ENCODE measurements at places on chromosomes 1 and 21. TPM values are rescaled to one million over a fixed set of nuclear protein-coding genes. Genes with fewer than 3 reads are reported as not detected.

GRCh38 chr1:17569200-17570139 lies 30.0 kb downstream of the ARHGEF10L start:
- H3K4me3 ChIP-seq = no peak overlapping the region
- no peak for DNase-seq
- H3K27ac ChIP-seq = no peak overlapping the region
- peaks cover 10% of the 10 kb centered on the region for H3K27me3 ChIP-seq

DNA sequence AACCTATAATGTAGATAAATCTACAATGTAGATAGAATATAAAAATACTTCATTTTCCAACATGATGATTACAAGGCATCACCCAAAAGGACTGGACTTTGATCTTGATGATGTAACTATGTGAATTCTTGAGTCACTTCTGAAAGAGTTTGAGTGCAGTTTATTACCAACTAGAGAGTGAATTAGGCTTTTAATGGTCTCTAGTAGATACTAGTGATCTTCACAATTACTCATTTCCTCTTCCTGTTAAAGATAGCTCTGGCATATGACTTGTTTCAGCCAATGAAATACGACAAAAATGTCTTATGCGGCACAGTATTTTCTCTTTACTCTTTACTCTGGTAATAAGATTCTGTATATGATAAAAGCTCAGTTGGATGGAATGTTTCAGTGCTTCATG lies 1588.1 kb upstream of the B3GALT2 start:
- H3K4me1 ChIP-seq = no peaks in the 10 kb centered on the region
- H3K27ac ChIP-seq = no peak overlapping the region
- no peaks in the 10 kb centered on the region for H3K36me3 ChIP-seq
- no peaks in the 10 kb centered on the region for H3K27me3 ChIP-seq

DNA sequence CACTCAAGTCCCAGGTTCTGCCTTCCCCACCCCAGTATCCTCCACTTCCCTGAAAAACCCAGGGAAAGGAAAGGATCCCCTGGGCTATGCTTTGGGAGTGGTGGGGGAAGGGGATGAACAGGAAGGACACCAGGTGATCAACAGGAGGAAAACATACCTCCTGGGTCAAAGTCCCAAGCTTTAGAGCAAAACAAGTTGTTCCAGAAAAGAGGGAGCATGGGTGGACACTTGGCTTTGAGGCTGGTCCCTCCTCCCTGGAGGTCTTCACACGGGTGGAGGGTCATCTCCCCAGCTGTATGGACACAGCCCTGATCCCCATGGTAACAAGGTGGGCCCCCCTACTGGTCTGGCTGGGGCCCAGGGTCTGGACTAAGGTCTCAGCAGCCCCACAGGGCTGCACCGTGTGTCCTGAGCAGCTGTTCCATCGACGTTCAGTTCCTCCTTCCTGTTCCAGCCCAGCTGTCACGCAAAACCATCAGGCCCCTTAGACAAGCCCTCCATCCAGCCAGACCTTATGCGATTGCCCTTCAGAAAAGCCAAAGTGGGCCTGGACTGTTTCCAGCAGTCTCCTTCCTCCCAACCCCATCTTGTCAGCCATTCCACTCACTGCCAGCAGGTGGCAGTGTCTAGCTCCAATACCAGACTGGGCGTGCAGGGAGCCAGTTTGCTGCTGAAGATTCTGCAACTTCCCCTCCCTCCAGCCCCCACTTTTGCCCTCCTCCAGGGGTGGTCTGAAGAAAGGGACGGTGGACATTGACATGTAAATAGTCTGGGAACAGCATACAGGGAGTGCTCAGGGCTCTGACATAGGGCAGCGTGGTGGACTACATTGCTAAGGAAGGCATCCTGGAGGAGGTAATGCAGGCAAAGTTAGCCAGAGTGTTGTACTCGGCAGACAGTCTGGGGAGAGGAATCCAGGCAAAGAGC lies 2.9 kb upstream of the PDZK1IP1 start:
- DNase-seq = peak; percentile 61
- no peak overlapping the region for H3K4me3 ChIP-seq
- no peak overlapping the region for H3K27ac ChIP-seq
- H3K4me1 ChIP-seq = no peaks in the 10 kb centered on the region

- no peak overlapping the region for H3K4me3 ChIP-seq
- no peaks in the 10 kb centered on the region for H3K4me1 ChIP-seq
These were observed 86.4 kb downstream of the WDR64 start for GRCh38 chr1:241738284-241739078.

GRCh38 chr1:49106445-49106844 lies 329.8 kb upstream of the BEND5 start:
- no peaks in the 10 kb centered on the region for H3K4me1 ChIP-seq
- DNase-seq = no peak
- no peaks in the 10 kb centered on the region for H3K36me3 ChIP-seq
- no peak overlapping the region for H3K27ac ChIP-seq
- H3K4me3 ChIP-seq = no peak overlapping the region

DNA sequence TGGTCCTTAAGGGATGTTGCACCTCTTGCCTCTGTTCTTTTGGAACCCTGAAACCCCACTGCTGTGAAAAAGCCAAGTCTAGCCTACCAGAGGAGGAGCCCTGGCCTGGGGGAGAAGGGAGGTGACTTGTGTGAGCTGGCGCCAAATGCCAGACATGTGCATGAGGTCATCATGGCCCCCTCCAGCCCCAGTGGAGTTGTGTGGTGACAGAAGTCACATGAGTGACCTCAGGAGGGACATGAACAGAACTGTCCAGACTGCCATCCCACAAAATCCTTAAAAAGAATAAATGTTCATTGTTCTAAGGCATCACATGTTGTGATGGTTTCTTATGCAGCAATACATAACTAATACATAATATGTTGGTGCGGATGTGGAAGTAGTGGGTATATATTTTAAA lies 10.8 kb downstream of the HHAT start:
- no peak overlapping the region for H3K4me3 ChIP-seq
- H3K27ac ChIP-seq = no peak overlapping the region
- no peak for DNase-seq
- H3K4me1 ChIP-seq = peaks cover 15% of the 10 kb centered on the region
- H3K36me3 ChIP-seq = no peaks in the 10 kb centered on the region

DNA sequence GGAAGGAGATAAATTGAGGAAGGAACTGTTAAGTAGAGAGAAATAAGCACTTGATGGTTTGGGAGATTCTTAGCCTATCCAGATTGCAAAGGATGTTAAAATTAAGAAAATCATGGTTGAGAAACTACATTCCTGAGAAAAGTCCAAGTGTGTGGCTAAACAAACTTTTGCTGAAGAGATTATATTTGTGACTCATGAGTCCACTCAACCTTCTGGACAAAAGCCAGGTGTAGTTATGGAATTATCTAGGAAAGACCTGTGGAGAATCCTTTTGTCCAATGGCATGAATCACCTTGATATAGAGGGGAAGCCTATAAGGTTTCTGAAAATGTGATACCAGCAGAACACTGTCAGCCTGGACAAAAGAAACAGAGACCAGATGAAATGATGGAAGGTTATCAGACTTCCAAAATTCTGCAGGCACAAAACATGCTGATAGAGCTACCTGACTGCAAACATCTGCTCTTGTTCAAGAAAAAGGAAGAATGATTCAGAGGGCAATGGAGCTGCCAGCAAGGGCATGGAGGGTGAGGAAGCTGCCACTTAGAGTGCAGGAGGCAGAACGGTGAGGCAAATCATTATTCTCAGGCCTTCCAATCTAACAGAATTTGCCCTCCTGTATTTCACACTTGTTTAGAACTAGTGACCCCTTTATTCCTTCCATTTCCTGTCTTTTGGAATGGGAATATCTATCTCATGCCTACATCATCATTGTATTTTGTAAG lies 300.6 kb upstream of the PRMT6 start:
- no peaks in the 10 kb centered on the region for H3K4me1 ChIP-seq
- H3K36me3 ChIP-seq = no peaks in the 10 kb centered on the region
- no peak overlapping the region for H3K27ac ChIP-seq
- H3K27me3 ChIP-seq = no peaks in the 10 kb centered on the region

- no peak overlapping the region for H3K27ac ChIP-seq
- no peak for DNase-seq
- H3K4me3 ChIP-seq = no peak overlapping the region
These were observed 92.7 kb downstream of the PLD5 start for GRCh38 chr1:242431786-242432185.

DNA sequence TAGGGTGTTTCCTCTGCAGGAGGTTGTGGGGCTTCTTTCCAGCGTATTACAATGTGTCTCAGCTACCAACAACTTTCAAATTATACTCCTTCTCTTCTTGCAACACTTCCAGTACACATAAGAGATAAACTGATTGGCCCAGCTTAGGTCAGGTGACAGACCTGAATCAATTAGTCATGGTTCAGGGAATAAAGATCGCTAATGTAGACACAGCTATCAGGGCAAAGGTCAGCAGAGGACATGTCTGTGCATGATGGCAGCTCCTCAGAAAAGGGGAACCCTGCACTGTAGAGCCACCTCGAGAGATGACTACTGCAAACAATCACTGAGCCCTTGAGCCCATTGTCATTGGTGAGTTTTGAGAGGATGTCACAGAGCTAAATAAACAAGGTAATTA lies 36.8 kb upstream of the PKN2 start:
- H3K4me3 ChIP-seq = no peak overlapping the region
- no peak for DNase-seq
- H3K27ac ChIP-seq = no peak overlapping the region
- H3K36me3 ChIP-seq = no peaks in the 10 kb centered on the region
- H3K27me3 ChIP-seq = peaks cover 14% of the 10 kb centered on the region

DNA sequence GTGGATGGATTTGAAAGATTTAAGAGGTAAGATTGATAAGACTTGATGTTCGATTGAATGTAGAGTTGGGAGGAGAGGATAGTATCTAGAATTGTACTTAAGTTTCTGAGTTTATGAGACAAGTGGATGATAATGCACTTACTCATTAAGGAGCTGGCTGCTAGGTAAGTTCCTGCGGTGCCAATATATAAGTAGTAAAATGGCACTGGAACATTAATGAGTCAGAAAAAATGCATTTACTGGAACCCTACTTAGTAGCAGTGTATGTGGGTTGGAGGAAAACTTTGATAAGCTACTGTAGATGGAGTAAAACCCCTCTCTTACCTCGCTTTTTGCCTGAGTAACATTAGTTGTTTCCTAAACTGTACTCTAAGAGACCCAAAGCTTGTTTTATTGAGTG lies 68.2 kb downstream of the ZFYVE9 start:
- H3K27ac ChIP-seq = no peak overlapping the region
- peaks cover 29% of the 10 kb centered on the region for H3K27me3 ChIP-seq
- H3K4me3 ChIP-seq = no peak overlapping the region
- no peaks in the 10 kb centered on the region for H3K4me1 ChIP-seq

The CD84 gene
- 65.5 TPM for total RNA-seq

The CSF3R gene
- total RNA-seq = 0.12 TPM

The KIAA0040 gene
- 57.2 TPM for total RNA-seq

The PLA2G4A gene
- total RNA-seq = not detected

The GATAD2B gene
- total RNA-seq = 78.4 TPM

The ADGRL4 gene
- total RNA-seq = not detected

Data from activated B cell treated with CpG ODN at 0.5 μM for 24 hours (primary cell).